ENCODE measurements at places on chromosomes 16 and 17.

- DNase-seq, result no peak
These were observed 82.6 kb upstream of the MPHOSPH6 start for GRCh38 chr16:82252582-82252981.

GRCh38 chr16:63806794-63807506 lies 1314.9 kb downstream of the CDH11 start:
- no peak for DNase-seq

- no peak for DNase-seq
These were observed 36.0 kb upstream of the CCL1 start for GRCh38 chr17:34398990-34399389.

DNA sequence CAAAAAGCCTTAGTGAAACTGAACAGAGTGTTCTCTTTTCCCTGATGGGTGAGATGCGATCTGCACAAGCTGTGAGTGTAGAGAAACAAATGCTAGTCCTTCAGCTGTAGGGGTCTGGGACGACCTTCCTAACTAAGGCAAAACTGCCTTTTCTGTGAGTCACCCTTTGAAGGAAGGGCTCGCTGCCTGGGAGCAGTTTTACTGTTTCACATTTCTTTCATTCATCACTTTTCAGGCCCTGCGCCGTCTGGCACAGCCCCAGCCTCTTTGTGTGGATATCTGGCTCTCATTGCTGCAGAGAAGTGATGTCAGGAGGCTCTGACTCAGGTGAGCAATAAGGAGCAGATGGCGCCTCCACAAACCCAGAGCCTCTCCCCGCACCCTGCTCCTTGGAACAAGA lies 57.4 kb downstream of the HS3ST3A1 start:
- no peak for DNase-seq

DNA sequence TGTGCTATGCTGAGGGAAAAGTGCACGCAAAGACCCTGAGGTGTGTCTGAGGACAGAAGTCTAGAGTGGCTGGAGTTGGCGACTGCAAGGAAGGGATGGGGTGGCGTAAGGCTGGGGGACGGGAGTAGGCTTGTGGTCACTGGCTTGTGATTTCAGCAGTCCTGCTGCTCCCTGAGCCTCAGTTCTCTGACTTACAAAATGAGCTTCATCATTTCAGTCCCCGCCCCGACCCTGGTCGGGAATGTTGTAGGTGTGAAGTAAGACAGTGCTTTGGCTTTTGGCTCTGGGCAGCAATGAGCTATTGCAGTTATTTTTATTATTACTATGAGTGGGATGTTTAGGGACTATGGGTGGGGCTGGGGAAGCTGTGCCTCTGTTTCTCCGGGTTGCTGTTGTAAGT lies 8.6 kb downstream of the ADGRG1 start:
- DNase-seq, result no peak

GRCh38 chr17:73588891-73589290 lies 55.4 kb downstream of the SDK2 start:
- no peak for DNase-seq

GRCh38 chr16:23131436-23131835 lies 17.8 kb downstream of the USP31 start:
- no peak for DNase-seq

DNA sequence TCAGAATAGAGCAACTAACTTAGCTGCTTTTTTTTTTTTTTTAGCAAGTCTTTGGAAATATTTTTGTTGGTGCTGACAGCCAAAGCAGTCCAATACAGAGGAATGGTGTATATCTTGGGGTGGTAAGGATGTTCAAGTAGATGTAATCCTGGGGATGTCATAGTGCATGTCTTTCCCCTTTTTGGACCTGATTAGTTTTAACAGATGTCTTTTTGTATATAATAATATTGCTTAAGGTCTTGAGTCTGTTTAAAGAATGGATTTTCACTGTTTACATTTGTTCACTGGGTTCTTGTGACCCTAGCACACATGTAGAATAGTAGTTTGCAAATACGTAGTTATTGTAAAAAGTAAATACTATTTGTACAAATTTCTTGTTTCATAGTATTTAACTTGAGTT lies 7.9 kb downstream of the TAF15 start:
- no peak for DNase-seq

- DNase-seq, result no peak
These were observed 55.3 kb downstream of the NUP88 start for GRCh38 chr17:5364156-5364555.

GRCh38 chr16:3738541-3738940 lies 21.2 kb upstream of the TRAP1 start:
- DNase-seq, result no peak

DNA sequence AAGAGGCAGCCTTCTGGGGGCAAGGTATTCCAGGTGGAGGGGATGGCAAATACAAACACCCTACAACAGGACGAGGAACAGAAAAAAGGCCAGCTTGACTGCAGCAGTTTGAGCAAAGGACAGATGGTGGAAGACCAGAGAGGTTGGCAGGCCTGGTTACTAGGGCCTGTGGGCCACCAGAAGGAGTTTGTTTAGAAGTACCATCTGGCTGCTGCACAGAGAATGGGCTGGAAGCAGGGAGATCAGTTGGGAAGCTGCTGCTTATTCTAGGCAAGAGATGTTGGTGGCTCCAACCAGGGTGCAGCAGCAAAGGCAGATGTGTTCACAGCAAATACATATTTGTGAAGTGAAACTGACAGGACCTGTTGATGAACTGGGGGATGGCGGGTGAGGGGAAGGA lies 2.9 kb upstream of the YPEL2 start:
- DNase-seq, result no peak

- DNase-seq, result no peak
These were observed 96.1 kb downstream of the ZNF778 start for GRCh38 chr16:89313583-89313982.

DNA sequence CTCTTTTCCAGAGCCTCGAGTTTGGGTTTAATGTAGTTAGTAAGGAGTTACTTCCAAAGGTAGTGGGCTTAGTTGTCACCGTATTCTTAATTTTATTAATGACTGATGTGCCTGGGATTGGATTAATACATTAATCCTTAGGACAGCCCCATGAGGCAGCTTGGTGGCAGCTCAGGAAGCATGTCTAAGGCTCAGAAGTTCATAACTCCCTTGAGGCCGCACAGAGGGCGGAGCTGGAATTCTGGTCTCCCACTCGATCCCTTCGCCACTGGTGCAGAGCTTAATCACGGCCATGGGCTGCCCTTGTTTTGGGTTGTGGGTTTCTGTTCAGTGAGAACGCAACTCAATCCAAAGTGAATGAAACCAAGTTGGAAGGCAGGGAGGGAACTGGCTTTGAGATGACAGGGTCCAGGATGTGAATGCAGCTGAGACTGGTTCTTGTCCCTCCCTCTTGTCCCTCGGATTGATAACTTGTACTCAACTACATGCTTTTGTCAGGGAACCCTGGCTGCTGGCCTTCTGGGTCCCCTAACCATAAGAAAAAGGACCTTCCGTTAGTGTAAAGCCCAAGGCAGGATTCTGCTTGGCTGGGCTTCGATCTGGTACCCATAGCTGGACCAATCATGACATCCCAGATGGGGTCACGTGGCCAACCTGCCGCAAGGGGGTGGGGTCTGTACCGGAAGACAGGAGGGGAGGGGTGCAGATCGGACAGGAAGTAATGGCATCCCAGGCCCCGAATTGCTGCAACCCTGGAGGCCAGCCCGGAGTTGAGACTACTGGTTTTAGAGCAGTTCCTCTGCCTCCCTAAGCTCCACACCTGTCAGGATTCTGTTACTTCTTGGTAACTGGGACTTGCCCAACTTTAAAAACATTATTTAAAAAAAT lies 45.4 kb downstream of the SNX20 start:
- DNase-seq, result no peak

DNA sequence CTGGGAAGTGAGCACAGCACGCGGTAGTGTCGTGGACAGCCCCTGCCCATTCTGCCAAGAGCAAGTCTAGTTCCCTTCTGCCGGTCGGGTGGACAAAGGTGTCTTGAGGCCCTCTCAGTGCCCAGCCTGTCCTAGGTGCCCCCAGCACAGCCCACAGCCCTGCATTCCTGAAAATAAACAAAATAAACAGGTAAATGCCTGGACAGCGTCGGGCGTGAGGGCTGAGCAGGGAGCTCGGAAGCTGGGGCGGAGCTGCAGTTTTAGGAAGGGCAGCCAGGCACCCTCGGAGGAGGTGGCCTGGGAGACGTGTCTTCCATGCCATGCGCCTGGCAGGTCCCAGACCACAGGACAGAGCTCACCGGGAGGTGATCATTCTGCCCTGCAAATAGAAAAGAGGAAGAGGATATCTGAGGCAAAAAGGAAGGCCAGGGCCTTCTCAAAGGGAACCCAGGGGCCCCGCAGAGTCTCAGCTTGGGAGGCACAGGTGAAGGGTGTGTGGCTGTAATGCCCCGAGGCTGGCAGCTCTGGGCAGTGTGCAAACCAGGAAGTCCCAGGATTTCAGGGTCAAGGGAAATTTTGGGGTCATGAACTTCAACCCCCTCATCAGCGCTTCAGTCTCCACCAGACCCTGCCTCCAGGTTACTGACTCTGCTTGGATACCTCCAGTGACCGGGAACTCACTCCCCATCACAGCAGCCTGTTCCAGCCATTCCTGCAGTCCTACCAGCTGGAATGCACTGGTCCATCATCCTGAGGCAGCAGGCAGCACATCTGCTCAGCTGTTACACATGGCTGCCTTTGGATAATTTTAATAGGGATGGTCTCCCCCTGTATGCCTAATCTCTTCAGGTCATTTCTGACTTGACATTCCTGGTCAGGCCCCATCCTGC lies 1.7 kb downstream of the ZNF469 start:
- DNase-seq, result no peak

DNA sequence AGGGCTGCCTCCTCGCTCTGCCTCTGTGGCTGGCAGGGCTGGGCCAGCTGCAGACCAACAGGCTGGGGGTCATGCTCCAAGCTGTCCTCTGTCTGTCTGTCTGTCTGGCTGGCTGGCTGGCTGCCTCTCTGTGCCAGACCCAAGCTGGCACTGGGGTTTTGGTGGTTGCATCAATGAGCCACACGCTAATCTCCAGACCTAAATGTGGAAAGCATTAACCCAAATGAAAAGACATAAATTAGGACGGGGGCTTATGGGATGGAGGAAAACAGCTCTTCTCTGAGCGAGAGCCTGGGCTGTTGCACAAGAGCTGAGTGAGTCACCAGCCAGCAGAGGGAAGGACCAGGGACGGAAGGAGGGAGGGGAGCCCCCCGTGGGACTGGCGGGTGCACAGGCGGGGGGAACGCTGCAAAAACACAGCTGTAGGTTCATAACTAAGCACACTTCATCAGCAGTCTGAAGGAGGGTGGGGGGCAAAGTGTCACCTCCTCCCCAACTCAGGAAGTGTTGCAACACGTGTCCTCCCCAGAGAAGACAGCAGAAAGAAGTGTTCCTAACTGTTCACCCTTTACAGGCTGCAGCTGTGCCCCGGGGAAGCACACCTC lies 83.4 kb downstream of the GAS7 start:
- peak; percentile 97 for DNase-seq

- DNase-seq, result no peak
These were observed 30.9 kb downstream of the IFT140 start for GRCh38 chr16:1580956-1581355.

DNA sequence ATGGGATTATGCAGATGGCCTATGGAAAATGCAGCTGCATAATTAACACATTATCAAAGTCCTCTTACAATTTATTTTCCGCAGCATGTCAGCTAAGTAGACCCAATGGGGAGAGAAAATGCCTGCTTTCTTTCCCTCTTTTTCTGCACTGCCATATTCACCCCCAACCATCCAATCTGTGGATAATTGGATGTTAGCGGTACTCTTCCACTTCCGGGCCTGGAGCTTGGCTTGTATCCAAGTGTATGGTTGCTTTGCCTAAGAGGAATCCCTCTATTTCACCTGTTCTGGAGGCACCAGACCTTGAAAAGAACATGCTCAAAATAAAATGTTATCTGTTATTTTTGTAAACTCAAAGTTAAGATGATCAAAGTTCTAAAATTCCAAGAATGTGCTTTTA lies 41.1 kb upstream of the CACNG3 start:
- no peak for DNase-seq

DNA sequence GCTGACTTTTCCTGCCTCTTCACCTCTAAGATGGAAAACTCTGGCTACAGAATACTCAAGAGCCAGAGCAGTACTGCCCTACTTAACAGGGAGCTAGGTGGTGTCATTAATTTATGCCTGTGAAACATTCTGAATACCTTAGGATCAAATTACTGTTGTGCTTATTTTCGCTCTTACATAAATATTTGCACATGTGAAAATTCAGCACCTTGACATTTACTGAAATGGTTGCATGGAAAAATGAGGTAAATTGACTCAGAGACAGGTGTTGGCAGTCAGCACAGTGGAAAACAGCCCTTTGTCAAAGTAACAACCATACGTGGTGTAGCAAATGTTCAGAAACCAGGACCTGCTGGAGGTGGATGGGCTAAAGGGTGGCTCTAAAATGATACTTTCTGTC lies 193.6 kb downstream of the CDH8 start:
- DNase-seq, result no peak

- no peak for DNase-seq
These were observed 46.5 kb upstream of the GINS3 start for GRCh38 chr16:58345574-58346354.

DNA sequence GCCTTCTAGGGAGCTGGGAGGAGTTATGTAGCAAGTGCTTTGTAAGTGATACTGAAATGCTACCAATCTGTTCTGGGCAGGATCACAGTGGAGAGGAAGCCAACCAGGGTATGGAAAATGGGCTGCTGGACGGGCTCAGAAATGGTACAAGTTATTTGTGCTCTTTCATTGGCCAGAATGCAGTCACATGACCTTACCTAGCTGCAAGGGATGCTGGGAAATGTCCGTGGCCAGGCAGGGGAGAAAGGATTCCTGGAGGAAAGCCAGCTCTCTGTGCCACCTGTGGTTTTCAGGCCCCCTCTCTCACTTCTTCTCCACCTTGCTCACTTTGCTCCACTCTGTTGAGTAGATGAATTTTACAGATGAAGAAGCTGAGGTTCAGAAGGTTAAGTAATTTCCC lies 4.8 kb downstream of the EEF2K start:
- no peak for DNase-seq

- no peak for DNase-seq
These were observed 86.7 kb downstream of the IRX5 start for GRCh38 chr16:55017321-55017720.

DNA sequence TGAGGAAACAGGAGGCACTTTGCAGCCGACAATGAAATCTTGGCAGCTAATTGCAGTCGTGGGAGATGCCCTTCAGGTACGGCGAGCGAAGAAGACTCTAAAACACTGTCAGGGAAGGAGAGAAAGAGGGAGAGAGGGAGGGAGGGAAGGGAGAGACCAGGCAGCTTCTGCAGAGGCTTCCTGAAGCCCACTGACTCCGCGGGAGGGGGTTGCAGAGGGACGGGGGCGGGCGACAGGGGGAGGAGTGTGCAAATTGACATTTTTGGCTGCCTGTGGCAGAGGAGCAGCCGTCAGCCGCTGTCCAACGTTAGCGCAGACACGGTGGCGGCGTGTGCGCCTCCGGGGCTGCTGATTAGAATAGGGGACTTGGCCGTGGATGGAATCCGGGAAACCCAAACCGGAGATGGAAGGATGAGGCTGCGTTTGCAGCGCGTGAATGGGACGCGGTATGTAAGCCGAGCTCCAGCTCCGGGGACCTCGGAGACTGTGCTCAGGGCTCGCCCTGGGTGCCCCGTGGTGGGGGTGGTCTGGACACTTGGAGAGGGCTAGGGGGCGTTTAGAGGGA lies 849.1 kb upstream of the RBFOX1 start:
- DNase-seq, result peak; percentile 78

GRCh38 chr17:79159926-79160325 lies 85.3 kb downstream of the ENGASE start:
- DNase-seq, result no peak

Measured in posterior cingulate gyrus (tissue), 11 donors.